DMS79 treated with DMSO at 0.1 percent for 48 hours (cell line): ENCODE measurements at places on chromosomes 16 and 17.

DNA sequence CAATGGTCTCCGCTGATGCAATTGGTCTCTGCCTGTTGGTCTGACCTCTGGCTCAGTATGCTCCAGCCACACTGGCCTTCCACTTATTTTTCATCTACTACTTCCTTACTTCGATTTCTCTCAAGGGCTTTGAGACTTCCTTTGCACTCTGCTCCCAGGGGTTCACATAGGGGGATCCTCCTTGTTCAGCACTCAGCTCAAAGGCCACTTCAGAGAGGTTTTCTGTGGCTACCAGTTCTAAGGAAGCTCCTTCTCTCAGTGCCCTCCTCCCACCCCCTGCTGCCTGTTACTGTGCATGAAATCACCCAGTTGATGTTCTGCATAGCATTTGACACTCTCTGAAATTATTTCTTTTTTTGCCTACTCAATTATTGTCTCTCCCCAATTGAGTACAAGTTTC is 476.4 kb downstream of the HS3ST3B1 start:
- DNase-seq, result no peak

DNA sequence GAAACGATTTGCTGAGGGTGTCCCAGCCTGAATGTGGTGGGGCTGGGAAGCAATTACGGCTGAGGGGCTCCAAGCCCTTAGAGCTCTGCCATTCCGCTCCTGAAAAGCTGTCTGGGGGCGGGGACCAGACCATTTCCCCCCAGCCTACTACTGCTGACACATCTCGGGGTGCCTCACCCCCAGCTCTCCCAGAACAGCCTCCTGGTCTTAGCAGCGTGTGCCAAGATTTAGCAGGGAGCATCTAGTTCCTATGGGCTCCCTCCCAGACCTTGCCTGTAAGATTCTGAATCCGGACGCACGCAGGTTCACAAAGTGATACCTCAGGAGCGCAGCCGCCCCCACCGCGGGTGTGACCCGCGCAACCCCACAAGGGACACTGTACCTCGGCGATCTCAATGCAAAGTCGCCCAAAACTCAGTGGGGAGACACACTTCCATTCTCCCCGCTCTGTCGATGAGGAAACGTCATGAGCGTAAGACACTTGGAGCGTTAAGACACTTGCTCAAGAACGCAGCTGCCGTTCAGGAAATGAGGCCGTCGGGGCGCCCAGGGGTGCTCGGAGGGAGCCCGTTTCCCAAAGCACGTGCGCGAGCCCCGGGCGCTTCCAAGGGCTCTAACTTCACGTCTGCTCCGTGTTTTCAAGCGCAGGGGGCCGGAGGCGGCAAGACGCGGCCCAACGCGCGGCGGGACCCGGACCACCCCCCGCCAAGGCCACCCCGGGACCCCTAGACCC is 629 bp downstream of the GEMIN4 start:
- DNase-seq, result peak; percentile 22

DNA sequence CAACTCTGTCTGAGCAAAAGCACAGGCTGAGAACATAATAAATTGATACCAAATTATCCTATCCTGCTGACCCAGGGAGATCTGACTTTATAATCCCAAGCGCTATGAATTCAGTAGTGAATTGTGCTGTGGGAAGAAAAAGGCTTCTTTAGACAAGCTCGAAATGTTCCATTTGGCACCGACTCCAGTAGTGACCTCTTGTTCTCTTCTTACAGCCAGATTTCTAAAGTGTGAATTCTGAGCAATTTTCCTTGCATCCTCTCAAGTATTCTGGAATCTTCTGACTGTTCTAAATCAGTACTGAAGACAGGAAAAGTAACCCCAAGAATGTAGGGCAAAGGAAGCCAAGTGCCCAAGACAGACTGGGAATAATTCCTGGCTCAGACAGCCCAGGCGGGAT is 58.2 kb downstream of the CDYL2 start:
- DNase-seq, result no peak

- no peak for DNase-seq
Observed at GRCh38 chr16:89452925-89453324, 37.4 kb downstream of the ANKRD11 start.

GRCh38 chr17:10812674-10813073 is 8.8 kb upstream of the TMEM238L start:
- no peak for DNase-seq

GRCh38 chr16:48330189-48330840 is 54.9 kb downstream of the SIAH1 start:
- no peak for DNase-seq

GRCh38 chr16:57807968-57808528 is 5.8 kb upstream of the KIFC3 start:
- no peak for DNase-seq

- DNase-seq, result no peak
Observed at GRCh38 chr17:56292578-56292977, 139.3 kb downstream of the ANKFN1 start.

DNA sequence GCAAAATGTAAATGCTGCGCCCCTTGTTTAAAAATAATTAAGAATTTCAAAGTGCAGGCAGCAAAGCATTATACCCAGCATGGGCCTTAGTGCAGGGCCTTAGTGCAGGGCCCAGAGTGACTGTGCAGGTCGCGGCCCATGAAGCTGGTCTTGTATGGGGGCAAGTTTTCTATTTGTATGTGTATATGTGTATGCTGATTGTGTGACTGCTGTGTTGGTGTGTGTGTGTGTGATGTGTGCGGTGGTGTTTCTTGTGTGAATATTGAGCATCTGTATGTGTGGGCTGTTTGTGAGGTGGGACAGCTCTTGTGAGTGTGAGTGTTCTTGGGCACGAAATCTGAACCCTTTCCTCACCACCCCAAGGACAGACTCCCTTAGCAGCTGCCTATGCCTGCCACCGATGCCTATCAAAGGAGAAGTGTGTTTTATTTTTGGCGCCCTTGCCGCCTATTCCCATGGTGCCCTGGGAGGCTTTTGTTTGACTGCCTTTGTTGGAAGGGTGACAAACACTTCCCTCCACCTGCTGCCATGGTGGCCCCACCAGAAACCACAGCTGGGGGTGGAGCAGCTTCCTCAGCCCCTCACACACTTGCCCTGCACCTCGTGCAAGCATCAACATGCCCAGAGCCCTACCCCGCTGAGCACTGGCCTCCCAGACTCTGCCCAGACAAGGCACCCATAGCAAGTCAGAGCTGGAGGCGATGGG is 18.0 kb downstream of the CCR7 start:
- peak; percentile 96 for DNase-seq

- DNase-seq, result no peak
Observed at GRCh38 chr16:75379911-75380847, 53.1 kb downstream of the CFDP1 start.

GRCh38 chr16:56970934-56971767 is 9.4 kb downstream of the CETP start:
- DNase-seq, result no peak

GRCh38 chr17:58630883-58631522 is 60.8 kb downstream of the TEX14 start:
- DNase-seq, result no peak

- DNase-seq, result no peak
Observed at GRCh38 chr17:81083125-81083765, 48.3 kb downstream of the BAIAP2 start.

DNA sequence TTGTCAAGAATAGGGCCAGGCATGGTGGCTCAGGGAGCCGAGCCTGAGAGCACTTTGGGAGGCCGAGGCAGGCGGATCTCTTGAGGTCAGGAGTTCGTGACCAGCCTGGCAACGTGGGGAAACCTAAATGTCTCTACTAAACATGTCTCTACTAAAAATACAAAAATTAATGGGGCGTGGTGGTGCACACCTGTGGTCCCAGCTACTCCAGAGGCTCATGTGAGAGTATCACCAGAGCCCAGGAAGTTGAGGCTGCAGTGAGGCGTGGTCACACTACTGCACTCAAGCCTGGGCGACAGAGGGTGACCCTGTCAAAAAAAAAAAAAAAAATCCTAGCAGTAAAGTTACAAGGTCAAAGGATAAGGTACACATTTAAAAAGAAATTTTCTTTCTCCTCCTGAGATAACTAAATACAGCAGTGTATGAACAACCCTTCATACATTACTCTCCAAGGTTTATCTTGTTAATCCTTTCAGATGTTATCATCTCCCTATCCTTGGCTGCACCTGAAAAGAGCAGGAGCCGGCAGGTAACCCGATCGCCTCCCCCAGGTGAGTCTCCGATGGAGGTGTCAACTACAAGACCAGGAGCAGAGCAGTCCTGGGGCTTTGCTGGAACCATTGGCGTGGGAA is 122.3 kb downstream of the GOSR1 start:
- peak; percentile 70 for DNase-seq

DNA sequence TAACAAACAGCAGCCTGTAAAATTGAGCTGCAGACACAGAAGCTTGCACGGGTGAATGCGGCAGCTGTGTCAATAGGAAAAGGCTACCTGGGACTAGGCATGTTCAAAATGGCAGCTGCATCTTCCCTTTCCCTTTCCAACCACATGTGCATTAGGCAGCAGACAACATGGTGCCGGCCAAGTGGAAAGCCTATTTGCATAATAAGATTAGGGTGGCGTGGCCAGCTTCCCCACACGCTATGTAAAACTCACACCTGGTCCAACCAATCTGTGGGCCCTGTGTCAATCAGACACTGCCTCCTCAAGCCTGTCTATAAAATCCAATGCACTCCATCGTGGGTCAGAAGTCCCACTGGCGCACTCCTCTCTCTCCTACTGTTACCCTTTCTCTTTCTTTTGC is 61.0 kb upstream of the RBBP6 start:
- DNase-seq, result no peak
